ENCODE measurements at places on chromosomes 1 and 21.

DNA sequence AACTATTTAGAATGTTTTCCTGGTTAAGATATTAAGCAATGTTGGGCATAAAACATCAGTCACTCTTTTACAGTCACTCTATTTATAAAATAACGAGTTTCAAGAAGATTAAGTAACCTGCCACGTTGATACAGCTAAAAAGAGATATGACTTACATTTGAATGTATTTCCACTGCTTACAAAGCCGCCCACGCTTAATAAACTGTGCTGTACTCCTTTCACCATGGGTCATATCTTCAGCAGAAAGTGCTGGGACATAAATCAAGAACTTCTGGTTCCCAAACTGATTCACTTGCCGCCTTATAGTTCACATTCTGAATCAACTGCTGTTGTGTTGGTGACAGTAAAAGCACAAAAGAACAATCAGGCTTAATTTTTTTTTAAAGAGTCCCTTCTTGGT, 666.7 kb downstream of the NCAM2 start:
- H3K27me3 ChIP-seq = no peaks in the 10 kb centered on the region
- H3K4me3 ChIP-seq = no peak overlapping the region
- H3K27ac ChIP-seq = no peak overlapping the region
- H3K4me1 ChIP-seq = no peaks in the 10 kb centered on the region
- DNase-seq = no peak

DNA sequence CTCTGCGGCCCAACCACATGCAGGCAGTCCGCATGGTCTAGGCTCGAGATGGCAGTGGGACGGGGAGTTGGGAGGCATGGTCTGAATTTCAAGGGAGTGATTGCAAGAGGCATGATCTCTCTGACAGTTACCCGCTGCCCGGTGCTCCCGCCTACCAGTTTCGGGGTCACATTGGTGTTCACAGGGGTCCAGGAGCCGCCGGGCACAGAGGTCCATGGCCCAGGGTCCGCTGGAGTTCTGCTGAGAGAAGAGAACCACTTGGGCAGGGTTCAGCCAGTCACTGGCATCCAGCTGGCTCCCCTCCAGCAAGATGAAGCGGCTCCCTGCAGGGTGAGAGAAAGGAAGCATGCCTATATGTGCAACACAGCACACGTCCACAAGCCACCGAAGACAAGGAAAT, 141.3 kb downstream of the ASTN1 start:
- no peaks in the 10 kb centered on the region for H3K36me3 ChIP-seq
- H3K27me3 ChIP-seq = no peaks in the 10 kb centered on the region
- no peak for DNase-seq

GRCh38 chr1:156293895-156294294, 1.6 kb downstream of the GLMP start:
- DNase-seq = no peak
- H3K4me3 ChIP-seq = no peak overlapping the region
- H3K27me3 ChIP-seq = no peaks in the 10 kb centered on the region
- peaks cover 9% of the 10 kb centered on the region for H3K36me3 ChIP-seq

DNA sequence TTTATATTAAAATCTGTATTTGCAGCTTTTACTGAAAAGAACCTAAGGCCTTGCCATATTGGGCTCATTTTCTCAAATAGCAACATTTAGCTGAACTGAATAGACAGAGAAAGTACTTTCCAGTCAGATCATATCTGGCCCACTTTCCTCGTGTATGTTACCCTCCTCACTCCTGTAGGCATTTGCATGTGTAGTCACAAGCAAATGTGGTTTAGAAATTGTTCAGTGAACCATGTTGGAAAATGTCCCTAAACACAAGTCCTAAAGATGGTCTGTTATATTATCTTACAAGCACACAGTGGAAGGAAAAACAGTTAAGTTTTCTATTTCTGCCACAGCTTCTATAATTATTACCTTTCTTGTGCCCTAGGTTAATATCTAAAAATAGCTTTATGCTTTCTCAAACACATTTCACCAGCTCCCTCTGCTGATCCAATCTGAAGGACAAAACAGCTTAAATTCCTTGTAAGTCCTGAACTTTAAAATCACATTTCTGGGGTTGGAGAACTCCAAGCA, 606 bp upstream of the FMO4 start:
- H3K27me3 ChIP-seq = no peaks in the 10 kb centered on the region
- H3K4me1 ChIP-seq = peaks cover 14% of the 10 kb centered on the region
- no peaks in the 10 kb centered on the region for H3K36me3 ChIP-seq
- DNase-seq = no peak
- H3K27ac ChIP-seq = peak overlapping the region; percentile 72

- no peaks in the 10 kb centered on the region for H3K4me1 ChIP-seq
- DNase-seq = no peak
- no peaks in the 10 kb centered on the region for H3K27me3 ChIP-seq
- no peaks in the 10 kb centered on the region for H3K36me3 ChIP-seq
- no peak overlapping the region for H3K4me3 ChIP-seq
- no peak overlapping the region for H3K27ac ChIP-seq
These were observed 93.8 kb upstream of the PRDX6 start for GRCh38 chr1:173383351-173383750.

- peaks cover 5% of the 10 kb centered on the region for H3K27me3 ChIP-seq
- no peak overlapping the region for H3K27ac ChIP-seq
- H3K4me3 ChIP-seq = no peak overlapping the region
These were observed 113.2 kb upstream of the CYYR1 start for GRCh38 chr21:26686278-26686677.

- H3K27me3 ChIP-seq = no peaks in the 10 kb centered on the region
- no peak for DNase-seq
- peaks cover 84% of the 10 kb centered on the region for H3K4me1 ChIP-seq
- H3K4me3 ChIP-seq = no peak overlapping the region
- no peak overlapping the region for H3K27ac ChIP-seq
These were observed 96.0 kb upstream of the BMP8A start for GRCh38 chr1:39395357-39395831.

DNA sequence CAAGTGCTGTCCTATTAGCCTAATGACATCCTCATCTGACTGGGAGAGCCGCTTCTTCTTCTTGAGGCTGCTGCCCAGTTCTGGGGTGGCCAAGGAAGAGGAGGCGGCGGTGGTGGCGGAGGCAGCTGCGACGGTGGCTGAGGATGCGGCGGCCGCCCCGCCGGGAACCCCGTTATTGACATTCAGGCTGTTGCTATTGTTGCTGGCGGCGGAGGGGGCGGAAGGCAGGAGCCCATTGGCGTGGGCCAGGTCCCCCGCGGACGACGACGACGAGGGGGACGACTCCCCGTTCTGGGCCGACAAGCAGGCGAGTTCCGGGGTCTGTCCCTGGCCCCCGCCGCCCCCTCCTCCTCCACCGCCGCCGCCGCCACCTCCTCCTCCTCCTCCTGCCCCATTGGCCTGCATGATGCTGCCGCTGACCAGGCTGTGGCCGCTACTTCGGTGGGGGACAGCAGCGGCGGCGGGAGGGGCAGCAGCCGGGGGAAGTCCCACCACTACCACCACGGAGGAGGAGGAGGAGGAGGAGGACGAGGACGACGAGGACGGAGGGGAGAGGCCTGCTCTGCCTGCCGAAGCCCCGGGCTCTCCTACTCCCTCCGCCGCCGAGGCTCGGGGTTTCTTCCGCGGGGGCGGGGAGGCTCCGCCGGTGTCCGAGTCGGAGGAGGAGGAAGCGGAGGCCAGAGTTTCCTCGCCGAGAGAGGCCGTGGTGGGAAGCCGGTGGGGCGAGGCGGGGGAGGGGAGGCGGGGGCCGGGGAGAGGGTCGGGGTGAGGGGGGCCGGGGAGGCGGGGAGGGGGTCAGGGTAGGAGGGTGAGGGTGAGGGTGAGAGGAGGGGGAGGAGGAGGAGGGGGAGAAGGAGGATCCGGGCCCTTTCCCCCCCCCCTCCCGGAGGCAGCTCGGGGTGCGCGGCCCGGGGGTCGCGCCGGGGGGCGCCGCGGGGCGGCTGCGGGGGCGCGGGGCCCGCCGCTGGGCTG, 610 bp downstream of the WDR26 start:
- peaks cover 58% of the 10 kb centered on the region for H3K4me1 ChIP-seq
- no peaks in the 10 kb centered on the region for H3K27me3 ChIP-seq
- peak overlapping the region; percentile 81 for H3K4me3 ChIP-seq
- peaks cover 34% of the 10 kb centered on the region for H3K36me3 ChIP-seq
- DNase-seq = peak; percentile 64
